ENCODE measurements at places on chromosomes 4 and X.

DNA sequence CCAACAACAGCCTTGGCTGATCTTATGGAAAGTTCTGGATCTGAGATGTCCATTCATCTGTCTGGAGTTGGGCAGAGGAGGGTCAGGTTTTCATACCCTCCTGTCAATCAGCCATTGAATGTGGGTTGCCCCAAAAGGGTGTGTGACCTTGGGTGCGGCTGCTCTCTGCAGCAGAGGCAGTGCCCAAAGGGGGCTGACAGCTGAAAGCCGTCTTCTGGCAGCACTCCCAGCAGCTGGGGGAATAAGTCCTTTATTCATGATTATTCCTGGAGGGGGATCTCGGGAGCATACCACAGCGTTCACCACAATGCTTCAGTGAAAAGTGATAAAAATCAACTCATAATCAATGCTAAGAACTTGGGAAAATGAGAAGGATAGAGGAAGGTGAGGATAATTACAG is 54.7 kb downstream of the OTC start:
- DNase-seq, result no peak

GRCh38 chrX:17531500-17531899 is 156.5 kb downstream of the NHS start:
- no peak for DNase-seq

GRCh38 chr4:105952591-105952990 is 57.3 kb downstream of the NPNT start:
- DNase-seq, result no peak

DNA sequence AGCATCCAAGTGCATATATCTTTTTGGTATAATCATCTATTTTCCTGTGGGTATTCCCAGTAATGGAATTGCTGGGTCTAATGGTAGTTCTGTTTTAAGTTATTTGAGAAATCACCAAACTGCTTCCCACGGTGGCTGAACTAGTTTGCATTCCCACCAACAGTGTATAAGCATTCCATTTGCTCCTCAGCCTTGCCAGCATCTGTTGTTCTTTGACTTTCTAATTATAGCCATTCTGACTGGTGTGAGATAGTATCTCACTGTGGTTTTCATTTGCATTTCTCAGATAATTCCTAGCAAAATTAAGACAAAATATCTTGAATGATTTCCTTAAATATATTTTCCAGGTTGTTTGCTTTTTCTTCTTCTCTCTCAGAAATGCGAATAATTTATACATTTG is 341.1 kb downstream of the GBA3 start:
- peak; percentile 71 for DNase-seq

DNA sequence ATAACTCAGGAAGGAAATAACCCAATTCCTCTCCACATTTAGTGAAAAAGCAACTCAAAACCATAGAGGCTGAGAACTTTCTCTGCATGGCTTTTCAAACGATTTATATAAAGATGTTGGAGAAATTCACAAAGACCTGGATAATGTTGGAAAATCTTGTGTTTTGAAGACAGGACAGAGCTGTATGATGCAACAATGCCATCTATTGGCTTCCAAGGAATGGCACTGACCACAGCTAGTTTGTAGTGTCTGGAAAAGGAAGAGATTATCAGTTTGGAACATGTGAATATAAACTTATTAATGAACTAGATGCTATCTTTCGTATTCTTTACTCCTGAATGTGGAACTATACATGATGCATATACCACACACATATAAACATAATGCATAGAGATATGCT is 503.6 kb downstream of the IL1RAPL1 start:
- peak; percentile 3 for DNase-seq

DNA sequence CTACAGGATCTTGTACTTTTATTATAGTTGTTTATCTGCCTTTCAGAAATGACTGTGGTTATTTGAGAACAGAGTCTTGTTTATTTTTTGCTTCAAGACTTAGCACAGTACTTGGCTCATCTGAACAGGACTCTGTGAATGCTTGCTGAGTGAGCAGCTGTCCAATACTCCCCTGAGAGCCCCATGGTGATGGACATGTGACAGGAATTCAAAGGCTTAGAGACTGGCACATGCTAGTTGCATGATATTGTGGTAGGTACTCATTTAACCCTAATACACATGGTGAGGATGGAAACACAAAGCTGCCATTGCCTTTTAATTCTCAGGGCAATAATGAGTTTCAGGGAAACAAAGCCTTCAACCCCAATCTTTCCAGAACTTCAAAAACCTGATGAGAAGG is 97.3 kb downstream of the GEMIN8 start:
- DNase-seq, result no peak
